ENCODE measurements at places on chromosomes 1 and 21. TPM values are rescaled to one million over a fixed set of nuclear protein-coding genes. Genes with fewer than 3 reads are reported as not detected.
A peak's percentile ranks its signal among the peaks of the same experiment; 100 is the strongest.

The SYT11 gene
- 25.0 TPM for total RNA-seq

DNA sequence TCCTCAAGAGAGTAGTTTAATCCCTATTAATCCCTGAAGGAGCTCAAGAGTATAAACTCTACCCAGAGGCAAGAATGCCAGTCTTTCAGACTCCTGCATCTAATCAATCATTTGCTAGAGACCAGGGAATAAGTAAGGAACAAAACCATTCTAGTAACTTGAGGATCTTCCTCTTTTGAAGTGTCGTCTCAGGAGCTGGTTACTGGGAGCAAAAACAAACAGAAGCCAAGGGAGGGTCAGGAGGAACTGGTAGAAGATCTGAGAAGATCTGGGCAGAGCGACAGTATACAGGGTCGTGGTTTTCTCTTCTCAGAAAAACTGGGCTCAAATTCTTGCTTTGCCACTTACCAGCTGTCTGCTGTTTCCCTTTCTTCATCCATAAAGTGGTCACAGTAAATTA is 69.3 kb downstream of the RPS6KA1 start:
- DNase-seq = no peak

DNA sequence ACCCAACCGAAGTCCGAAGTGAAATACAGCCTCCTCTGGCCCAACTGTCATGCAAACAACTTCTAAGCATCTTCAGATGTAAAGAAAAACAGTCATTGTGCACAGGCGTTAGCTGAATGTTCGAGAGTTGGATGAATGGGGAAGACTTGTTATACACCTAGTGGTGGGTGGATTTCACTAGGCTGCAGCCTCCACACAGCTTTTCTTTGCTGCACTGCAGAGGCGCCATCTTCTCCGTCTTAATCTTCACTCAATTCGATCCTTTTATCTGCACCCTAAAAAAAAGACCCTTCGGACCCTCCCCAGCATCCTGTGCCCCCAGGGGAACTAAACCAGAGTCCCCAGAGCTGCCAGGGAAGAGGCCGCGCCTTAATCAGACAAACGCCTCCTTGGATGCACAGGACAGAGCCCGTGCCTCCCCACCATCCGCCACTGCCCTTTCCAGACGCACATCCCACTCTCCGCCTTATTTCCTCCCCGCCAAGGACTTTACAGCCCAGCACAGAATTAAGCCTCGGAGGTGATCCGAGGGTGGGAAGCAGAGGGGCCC is 1.4 kb downstream of the APP start:
- peak; percentile 59 for DNase-seq

DNA sequence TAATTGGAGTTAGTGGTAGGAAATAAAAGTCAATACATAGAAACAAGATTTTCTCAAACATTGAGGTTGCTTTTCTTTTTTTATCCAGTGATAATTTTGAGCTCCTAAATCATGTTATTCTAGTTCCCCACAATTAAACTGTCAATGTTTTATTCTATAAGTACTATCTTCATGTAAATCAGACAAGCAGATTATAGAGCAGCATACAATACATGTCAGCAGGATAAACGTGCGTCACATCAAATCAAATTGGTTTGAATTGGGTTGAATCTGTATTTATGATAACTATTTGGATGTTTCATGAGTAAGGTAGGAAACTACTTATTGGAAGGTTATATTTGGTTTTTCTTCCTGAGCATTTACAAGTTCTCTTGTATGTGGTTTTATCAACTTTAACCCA is 2028.7 kb downstream of the NCAM2 start:
- DNase-seq = no peak

- no peak for DNase-seq
Observed at GRCh38 chr1:33232716-33233115, 23.6 kb upstream of the ZNF362 start.

DNA sequence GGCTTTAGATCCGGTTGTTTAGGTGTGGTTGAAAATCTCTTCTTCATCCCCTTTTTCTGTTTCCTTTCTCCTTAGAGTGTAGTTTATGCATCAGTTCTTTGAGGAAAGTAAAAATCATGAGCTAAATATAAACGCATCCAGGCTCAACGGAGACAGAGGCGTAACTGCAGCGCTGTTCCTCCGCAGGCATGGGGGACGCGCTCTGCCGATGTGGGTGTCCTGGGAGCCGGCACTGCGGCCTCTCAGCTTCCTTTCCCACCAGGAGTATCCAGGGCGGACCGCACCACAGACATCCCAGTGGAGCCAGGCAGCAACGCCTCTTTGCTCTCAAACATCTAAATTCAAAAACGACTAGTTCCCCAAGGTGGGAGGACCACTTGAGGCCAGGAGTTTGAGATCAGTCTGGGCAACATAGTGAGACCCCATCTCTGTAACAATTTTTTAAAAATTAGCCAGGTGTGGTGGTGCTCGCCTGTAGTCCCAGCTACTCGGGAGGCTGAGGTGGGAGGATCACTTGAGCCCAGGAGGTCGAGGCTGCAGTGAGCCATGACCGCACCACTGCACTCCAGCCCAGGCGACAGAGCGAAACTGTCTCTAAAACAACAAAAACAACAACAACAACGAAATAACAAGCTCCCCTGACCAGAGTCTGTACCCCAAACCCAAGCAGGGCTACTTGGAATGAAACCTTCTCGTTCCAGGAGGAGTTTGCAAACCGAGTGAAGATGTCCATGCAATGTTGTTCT is 16.4 kb downstream of the SLC45A1 start:
- no peak for DNase-seq

DNA sequence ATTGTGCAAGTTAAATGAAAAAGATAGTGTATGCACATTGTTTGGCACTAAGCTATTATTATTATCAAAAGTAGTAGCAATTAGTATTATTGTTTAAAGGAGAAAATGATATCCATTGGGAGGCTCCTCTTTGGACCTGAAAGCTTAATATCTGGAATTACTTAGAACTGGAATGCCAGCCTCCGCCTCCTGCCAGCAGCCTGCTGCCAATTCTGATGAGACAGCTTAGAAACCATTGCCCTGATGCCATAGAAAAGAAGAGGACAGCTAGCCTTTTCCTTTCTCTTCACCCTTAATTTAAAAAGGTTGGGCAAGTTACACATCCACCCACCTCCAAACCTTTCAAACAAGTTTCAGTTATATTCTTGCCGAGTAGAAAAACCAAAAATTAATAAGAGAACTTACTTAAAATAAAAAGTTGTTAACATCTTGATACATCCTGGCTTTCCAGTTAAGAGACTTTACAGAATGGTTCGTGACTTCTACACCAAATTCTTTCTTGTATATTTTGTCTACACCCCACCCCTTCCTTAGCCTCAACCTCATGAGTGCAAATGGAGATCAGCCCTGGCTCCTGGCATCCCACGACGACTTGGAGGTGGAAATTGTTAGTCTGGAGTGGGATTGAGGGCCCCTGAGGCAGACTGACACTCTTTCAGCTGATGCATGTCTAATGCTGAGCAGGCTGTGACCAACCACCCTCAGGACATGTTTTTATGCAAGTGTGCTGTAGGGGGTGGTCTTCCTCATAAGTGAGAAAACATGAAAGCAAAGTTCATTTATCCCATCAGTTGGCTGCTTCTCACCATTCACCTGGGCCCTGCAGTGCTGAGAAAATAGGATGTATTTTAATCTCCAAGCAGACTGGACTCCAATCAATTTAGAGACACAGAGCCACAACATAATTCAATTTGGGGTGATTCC is 120.6 kb downstream of the KCNJ15 start:
- no peak for DNase-seq

DNA sequence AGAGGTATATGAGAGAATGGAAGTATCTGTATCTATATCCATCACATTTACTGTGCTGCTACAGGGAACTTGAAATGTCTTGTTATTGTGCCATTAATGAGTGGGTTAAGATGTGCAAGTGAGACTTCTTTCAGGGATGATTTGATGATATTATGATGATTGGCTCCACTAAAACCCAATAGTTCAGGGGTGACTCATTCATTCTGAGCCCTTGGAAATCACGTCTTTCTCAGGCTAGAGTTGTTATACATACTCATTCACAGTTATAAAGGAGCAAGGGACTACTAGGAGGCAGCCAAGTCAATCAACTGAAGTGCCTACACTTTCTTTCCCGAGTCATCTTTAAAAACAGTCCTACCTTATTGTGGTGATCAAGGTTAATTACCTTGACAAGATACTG is 1109.8 kb upstream of the B3GALT2 start:
- DNase-seq = no peak

The CLDN17 gene
- not detected for total RNA-seq

GRCh38 chr1:72037745-72038343 is 244.5 kb downstream of the NEGR1 start:
- no peak for DNase-seq

The CFAP107 gene
- not detected for total RNA-seq
